ENCODE measurements at places on chromosomes 7 and 10. TPM values are rescaled to one million over a fixed set of nuclear protein-coding genes. Genes with fewer than 3 reads are reported as not detected.

- H3K4me3 ChIP-seq = no peak overlapping the region
- no peaks in the 10 kb centered on the region for H3K36me3 ChIP-seq
- H3K27ac ChIP-seq = peak overlapping the region; percentile 74
Observed at GRCh38 chr10:3935141-3935540, 150.1 kb upstream of the KLF6 start.

GRCh38 chr10:1903982-1904381 lies 166.7 kb upstream of the ADARB2 start:
- no peaks in the 10 kb centered on the region for H3K27me3 ChIP-seq
- no peak overlapping the region for H3K4me3 ChIP-seq
- no peaks in the 10 kb centered on the region for H3K36me3 ChIP-seq
- H3K27ac ChIP-seq = no peak overlapping the region
- no peaks in the 10 kb centered on the region for H3K4me1 ChIP-seq

The C10orf62 gene
- 0.35 TPM for total RNA-seq

The KIN gene
- total RNA-seq = 5.1 TPM

GRCh38 chr7:112134039-112134438 lies 72.2 kb downstream of the DOCK4 start:
- H3K27me3 ChIP-seq = no peaks in the 10 kb centered on the region
- no peaks in the 10 kb centered on the region for H3K36me3 ChIP-seq
- DNase-seq = no peak
- no peak overlapping the region for H3K27ac ChIP-seq
- H3K4me3 ChIP-seq = no peak overlapping the region
- no peaks in the 10 kb centered on the region for H3K4me1 ChIP-seq

DNA sequence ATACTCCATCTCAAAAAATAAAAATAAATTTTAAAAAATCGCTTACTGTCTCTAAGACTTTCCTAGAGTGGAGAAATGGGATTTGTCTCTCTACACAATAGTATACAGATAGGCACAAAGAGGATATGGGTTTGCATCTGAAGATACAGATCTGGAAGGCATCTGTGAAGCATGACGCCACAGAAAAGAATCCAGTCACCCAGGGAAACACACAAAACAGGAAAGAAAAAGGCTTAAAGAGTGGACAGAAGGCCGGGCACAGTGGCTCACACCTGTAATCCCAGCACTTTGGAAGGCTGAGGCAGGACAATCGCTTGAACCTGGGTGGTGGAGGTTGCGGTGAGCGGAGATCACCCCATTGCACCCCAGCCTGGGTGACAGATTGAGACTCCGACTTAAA lies 61.3 kb downstream of the SKIDA1 start:
- DNase-seq = no peak
- H3K4me1 ChIP-seq = no peaks in the 10 kb centered on the region
- no peak overlapping the region for H3K27ac ChIP-seq
- H3K4me3 ChIP-seq = no peak overlapping the region
- H3K27me3 ChIP-seq = no peaks in the 10 kb centered on the region

The GLI3 gene
- total RNA-seq = 1.5 TPM

DNA sequence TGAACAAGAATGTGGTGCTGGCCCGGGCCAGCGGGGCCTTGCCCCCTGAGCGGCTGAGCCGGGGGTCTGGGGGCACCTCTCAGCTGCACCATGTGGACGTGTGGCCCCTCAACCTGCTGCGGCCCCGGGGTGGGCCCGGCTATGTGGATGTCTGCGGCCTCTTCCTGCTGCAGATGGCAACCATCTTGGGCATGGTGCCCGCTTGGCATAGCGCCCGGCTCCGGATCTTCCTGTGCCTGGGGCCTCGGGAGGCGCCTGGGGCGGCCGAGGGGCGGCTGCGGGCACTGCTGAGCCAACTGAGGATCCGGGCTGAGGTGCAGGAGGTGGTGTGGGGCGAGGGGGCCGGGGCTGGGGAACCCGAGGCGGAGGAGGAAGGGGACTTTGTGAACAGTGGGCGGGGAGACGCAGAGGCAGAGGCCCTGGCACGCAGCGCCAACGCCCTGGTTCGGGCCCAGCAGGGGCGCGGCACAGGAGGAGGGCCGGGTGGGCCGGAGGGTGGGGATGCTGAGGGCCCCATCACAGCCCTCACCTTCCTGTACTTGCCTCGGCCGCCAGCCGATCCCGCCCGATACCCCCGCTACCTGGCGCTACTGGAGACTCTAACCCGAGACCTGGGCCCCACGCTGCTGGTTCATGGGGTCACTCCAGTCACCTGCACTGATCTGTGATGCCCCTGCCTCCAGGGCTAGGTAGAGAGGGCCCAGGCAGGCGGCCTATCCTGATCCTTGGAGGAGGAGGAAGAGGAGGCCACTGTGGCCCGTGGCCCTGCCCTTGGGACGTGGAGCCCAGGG lies 1.1 kb upstream of the TRIP6 start:
- no peaks in the 10 kb centered on the region for H3K4me1 ChIP-seq
- H3K36me3 ChIP-seq = peaks cover 10% of the 10 kb centered on the region

DNA sequence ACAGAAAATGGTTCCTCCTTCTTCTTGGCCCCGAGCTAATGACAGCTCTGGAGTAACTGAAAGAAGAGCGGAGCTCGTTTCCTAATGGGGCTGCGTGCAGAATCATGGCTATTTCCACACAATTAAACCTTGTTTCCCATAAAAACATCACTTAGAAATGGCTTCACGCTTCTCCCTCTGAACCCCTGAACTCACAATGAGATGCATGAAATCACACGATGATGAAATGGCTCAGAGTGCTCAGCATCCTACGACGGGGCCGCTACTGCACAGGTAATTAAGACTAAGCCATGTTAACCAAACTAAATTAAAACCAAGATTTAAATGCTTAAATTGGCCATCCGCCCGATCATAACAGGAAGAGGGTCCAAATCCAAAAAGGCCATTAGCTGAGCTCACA lies 80.0 kb upstream of the DNAAF5 start:
- H3K4me3 ChIP-seq = no peak overlapping the region
- H3K36me3 ChIP-seq = no peaks in the 10 kb centered on the region
- no peak for DNase-seq
- H3K4me1 ChIP-seq = peaks cover 18% of the 10 kb centered on the region

The TMEM130 gene
- total RNA-seq = 1.1 TPM

DNA sequence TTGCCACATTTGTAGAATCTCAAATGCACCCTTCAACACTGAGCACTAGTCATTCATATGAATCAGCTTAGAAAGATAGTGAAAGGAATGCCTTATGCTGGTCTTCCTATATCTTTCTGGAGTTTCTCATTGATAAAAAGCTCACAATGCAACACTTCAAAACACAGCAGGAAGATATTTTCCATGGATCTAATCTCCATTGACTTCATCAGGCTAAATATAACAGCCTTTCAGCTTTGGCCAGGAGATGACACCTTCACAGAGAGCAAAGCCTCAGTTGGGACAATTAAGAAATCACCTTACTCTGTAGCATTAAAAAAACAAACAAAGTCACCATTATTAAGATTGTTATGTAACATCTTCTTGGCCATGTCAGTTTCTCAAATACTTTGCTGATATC lies 6.7 kb downstream of the NRP1 start:
- peaks cover 64% of the 10 kb centered on the region for H3K4me1 ChIP-seq
- H3K27ac ChIP-seq = peak overlapping the region; percentile 73
- peaks cover 18% of the 10 kb centered on the region for H3K36me3 ChIP-seq
- no peak for DNase-seq
- H3K27me3 ChIP-seq = no peaks in the 10 kb centered on the region

DNA sequence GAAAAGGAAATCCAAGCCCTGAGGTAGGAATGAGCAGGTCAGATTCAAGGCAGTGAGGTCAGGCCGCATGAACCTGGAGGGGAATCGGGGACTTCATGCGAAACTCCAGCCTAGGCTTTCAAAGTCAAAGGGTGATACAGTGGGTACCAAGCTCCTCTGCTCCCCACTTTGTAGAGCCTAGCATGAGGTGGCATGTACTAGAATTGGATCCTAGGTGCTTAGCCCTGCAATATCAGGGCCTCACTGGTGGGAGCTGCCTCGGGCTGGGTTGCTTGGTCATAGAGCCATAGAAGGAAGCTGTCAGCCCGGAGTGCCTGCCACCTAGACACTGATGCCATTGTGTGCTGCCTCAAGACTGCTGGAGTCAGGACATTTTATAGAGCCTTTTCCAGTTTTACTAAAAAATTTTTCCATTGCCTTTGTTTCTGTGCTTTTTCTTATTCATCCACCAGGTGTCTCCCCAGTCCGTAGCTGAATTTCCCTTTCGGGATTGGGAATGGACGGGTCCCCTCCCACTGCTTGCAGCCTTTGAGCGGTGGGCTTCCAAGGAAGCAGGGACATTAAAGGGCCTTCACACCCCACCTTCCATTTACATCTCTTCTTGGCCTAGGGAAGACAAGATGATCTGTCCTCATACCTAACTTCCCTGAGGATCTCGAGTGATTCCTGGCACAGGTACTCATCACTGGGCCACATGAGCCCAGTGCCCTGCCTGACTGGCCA lies 5.5 kb upstream of the LZTS2 start:
- no peaks in the 10 kb centered on the region for H3K4me1 ChIP-seq
- no peak for DNase-seq
- no peaks in the 10 kb centered on the region for H3K27me3 ChIP-seq
- no peak overlapping the region for H3K4me3 ChIP-seq
- H3K36me3 ChIP-seq = peaks cover 35% of the 10 kb centered on the region
